A673 (cell line): ENCODE measurements at places on chromosomes 2 and 18.

DNA sequence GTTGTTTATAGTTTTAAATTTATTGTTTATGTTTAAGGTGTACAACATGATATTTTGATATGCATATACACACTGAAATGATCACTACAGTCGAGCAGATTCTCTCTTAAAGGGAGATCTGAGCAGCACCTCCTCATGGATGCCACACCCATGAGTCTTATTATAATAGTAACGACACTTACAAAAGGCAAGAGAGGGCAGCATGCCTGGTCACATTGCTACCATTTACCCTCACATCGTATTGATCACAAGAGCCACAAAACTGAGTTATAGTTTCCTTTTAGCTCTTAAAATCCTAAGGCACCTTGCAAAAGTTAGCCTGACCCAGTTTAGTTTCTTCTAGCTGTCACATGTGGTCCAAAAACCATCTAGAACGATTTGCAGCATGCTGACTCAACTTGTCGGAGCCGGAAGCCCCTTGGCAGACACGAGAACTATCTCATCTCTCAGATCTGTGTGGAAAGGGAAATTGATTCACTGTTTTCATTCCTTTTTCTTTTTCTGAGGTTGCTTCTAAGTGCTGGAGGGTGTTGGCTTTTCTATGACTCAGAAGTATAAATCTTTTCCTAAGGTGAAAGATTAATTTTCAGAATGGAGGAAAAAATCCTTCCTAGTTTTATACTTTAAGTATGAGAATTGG lies 85.3 kb downstream of the CDC42EP3 start:
- peak; percentile 74 for DNase-seq

DNA sequence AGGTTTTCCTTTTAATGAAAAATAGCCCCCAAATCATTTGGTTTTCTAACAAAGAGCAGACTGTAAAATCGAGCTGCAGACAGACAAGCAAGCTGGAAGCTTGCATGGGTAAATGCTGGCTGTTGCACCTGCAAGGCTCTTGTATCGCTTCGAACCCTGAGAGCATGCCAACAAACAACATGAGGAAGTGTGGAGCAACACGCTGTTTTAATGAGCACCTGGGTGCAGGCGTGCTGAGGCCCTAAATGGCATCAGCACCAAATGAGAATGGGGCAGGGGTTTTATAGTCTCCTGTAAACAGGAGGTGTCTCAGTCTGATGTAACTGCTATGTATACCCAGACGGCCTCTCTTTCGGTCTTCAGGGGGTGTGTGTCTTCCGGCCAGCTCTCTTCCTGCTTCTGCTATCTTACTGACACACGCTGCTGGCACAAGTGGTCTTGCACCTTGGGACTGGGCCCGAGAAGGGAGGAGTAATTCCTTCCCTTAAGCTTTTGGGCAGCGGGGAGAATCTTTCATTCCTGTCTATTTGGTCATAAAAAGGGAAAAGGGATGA lies 31.9 kb upstream of the CDH2 start:
- no peak for DNase-seq

- no peak for DNase-seq
Observed at GRCh38 chr18:46751882-46752281, 5.0 kb downstream of the ST8SIA5 start.

DNA sequence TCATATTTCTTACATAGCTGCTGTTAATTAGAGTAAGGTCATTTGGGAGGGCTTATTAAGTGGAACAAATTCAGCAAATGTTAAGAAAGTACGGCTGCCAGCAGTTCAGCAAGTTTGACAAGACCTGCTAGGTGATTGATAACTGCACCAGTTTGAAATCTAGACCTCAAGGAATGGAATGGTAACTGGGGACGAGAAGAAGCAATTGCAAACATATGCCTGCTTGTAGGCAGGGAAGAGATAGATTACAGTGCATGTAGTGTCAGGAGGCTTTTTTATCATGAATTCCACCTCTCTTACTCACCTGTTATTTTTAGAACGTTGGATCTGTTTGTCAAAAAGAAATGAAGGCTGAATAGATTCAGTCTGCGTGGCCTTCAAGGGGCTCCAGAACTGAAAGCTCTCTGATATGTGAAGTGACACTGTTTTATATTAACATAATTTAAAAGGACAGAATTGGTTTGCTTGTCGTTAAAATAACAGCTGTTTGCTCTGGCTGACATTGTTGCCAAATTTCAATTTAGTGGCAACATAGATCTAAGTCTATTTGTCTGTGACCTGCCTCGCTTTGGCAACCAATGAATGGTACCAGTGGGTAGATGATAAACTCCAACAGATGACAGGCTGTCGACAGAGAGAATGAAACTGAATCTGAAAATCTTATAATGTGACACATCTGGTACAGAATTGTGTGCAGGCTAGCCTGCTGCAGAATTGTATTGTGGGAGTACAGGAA lies 199.3 kb downstream of the ZNF407 start:
- peak; percentile 15 for DNase-seq

GRCh38 chr2:152613235-152613634 lies 104.0 kb downstream of the PRPF40A start:
- DNase-seq: no peak
